ENCODE measurements at places on chromosomes 7 and 10.

DNA sequence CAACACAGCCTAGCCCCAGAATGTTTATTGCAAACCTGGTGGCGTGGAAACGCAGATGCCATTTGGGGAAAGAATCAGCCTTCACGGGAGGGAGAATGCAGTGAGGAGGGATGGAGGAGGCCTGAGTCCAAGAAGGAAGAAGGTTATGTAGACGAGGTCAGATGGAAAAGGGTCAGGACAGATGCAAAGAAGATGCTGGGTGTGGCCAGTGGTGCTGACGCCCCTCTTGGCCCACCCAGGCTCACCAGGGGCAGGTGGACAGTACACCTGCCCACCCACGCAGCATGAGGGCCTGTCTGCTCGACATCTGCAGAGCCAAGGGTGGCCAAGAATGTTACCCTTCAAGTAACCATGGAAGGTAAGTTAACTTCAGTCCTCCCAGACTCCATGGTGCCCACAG lies 40.5 kb downstream of the OAT start:
- DNase-seq: no peak

DNA sequence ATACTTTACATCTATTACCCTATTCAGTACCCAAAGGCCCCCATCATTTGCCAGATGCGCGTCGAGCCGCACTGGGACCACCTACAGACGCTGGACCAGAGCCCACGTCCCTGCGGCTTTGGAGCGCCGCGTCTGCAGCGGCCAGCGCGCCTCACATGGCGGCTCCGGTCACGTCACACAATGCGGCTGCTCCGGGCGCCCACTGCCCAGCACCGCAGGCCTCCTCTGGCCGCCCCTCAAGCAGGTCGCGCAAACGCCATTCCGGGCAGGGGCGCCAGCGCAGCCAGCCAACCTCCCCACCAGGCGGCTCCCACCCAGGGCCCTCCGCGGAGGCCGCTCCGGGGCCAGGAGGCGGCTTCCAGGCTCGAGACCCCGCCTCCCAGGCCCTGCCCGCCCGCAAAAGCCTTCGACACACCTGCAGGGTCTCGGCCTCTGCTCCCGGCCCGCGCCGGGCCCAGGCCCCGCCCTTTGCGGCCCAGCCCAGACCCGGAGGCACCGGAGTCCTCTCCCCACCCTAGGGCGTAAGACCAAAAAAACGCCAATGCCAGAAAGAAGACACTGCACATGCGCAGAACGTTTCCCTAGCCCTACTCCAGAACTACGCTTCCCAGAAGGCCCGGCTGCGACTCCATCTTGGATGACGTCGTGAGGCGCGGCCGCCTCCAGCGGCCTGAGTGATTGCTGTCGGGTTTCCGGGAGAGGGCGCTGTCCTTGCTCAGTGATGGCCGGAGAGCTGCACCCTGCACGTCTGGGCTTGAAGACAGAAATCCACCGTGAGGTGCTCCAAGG lies at the start of gene ZNF25:
Gene ZNF25, minus strand, starts transcription at position 557 of the 789 bp plus-strand sequence. CDS start 4,925 bp downstream, outside the sequence.
- DNase-seq: peak; percentile 99

GRCh38 chr10:125852487-125852886 lies 28.6 kb downstream of the DHX32 start:
- DNase-seq: no peak

DNA sequence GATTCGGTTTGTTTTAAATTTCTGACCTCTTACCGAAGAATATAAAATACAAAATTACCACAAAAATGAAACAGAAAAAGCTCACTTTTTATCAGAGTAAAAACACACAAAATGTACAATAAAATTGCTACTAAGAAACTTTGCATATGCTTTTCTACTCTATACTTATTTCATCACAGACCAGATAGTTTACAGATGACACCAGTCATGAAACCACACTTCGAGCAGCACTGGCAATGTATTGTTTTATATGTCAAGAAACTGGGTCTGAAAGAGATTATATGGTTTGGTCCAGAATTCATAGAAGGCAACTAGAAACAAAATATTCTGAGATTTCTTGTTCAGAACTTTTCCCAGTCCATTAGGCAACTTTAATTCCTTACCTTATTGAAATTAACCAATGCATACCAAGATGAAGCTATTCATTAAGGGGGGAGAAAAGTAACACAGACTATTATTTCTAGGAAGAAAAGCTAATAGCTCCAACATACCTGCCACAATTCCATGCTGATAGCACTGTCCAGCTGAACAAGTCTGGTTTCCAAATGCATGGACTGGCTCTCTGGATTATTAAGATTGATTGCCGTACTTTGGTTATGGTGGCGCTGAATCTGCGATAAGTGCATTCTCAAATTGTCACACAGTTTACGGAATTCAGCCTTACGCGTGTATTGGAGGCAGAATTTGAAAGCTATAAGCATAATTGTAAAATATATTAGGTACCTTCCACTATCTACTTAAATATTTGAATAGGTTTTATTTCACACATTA lies 10.0 kb downstream of the EIF3A start:
- no peak for DNase-seq

- DNase-seq: peak; percentile 73
Observed at GRCh38 chr7:99498546-99498944, 1.5 kb downstream of the ZNF394 start.

DNA sequence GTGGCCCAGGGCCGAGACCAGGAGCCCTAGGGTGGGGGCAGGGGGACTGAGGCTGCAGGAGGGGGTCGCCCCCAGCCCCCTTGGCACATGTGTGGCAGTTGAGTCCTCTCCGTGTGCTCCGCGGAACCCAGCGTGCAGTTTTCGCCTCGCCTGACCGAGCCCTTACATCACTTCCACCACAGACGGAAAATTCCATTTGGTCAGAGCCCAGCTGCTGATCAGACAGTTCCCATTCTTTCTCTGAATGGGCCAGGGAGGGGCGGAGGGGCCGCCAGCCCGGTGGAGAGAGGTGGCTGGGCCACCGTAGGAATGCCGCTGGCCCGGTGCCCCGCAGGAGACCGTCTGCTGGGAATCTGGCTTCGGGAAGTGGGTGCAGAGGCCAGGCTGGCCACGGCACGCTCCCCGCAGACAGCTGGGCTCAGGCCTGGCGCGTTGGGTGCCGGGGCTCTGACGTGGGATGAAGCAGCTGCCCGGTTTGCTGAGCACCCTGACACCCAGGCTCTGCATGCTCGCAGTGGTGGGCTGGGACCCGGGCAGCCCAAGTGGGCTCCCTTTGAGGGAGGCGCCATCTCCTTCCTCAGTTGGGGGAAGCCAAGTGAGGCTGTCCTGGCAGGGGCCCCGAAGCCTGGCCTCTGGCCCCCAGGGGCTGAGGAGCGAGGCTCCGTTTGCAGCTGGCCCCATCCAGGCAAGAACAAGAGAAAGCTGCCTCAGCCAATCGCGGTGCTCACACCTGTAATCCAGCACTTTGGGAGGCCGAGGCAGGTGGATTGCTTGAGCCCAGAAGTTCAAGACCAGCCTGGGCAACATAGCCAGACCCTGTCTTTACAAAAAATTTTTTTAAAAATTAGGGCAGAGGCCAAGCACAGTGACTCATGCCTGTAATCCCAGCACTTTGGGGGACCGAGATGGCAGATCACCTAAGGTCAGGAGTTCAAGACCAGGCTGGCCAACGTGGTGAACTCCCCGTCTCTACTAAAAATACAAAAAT lies 9.9 kb downstream of the TTYH3 start:
- DNase-seq: peak; percentile 90

- no peak for DNase-seq
Observed at GRCh38 chr7:35015346-35015859, 21.9 kb downstream of the DPY19L1 start.

DNA sequence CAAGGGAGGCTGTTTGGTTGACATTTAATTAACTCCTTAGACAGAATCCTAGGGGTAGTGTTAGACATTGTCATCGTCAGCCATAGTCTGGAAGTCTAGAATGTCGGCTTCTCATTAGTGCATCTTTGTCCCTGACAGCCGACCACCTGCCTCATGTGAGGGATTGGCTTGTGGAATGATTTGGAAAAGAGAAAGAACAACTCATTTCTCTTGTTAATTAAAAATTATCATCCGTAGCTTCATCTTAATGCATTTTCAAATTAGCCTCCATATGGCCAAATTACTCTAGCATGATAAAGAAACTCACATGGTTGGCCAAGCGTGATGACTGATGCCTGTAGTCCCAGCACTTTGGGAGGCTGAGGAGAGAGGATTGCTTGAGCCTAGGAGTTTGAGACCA lies 97.7 kb upstream of the PARD3 start:
- DNase-seq: peak; percentile 1

DNA sequence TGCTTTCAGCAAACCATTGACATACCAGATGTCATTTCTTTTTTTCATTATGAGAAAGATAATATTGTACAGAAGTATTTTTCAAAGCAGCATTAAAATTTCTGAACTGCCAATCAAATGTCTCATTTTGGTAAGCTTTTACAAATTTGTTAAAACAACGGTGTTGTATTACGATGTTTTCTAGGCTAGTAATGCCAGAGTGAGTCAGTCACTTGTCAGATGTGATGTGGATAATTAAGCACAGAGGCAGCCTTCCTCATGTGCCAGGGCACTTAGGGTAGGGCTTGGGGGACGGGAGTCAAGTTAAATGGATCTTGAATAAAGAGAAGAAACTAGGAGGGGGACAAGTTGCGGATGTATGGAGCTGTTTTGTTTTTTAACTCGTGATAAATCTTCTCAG lies 10.1 kb downstream of the PSTK start:
- no peak for DNase-seq

DNA sequence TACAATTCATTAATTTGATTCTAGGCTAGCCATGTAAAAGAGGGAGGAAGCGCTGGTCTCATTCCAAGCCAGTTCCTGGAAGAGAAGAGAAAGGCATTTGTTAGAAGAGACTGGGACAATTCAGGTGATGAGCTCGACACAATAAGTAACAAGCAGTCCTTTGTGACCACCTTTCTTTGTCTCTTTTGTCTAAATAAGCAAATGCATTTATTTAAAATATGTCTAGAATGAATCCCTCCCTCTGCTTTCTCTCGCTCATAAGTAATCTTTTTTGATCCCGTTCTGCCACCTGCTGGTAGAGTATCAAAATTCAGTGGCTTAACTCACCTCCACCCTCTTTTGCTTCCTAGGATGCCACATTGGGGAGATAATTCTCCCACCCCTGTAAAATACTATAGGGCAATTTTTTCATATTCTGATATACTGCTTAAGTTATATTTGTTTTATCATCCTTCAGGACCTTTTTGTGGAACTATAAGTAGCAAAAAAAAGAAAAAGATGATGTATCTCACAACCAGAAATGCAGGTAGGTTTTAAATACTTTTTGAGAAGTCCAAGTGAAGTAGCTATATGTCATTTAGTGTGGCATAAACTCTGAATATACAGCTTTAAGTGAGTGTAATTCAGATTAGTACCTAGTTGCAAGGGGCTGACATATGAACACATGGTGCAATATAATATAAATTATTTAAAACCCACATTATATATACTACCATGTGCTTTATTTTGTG lies 91.5 kb downstream of the GSDME start:
- no peak for DNase-seq

GRCh38 chr10:8726084-8726778 lies 671.7 kb downstream of the GATA3 start:
- no peak for DNase-seq

- no peak for DNase-seq
Observed at GRCh38 chr10:82910301-82910700, 1035.3 kb downstream of the NRG3 start.

- no peak for DNase-seq
Observed at GRCh38 chr7:29483219-29484104, 80.2 kb upstream of the PRR15 start.

GRCh38 chr7:44062180-44062902 lies 3.0 kb downstream of the PGAM2 start:
- DNase-seq: peak; percentile 76

DNA sequence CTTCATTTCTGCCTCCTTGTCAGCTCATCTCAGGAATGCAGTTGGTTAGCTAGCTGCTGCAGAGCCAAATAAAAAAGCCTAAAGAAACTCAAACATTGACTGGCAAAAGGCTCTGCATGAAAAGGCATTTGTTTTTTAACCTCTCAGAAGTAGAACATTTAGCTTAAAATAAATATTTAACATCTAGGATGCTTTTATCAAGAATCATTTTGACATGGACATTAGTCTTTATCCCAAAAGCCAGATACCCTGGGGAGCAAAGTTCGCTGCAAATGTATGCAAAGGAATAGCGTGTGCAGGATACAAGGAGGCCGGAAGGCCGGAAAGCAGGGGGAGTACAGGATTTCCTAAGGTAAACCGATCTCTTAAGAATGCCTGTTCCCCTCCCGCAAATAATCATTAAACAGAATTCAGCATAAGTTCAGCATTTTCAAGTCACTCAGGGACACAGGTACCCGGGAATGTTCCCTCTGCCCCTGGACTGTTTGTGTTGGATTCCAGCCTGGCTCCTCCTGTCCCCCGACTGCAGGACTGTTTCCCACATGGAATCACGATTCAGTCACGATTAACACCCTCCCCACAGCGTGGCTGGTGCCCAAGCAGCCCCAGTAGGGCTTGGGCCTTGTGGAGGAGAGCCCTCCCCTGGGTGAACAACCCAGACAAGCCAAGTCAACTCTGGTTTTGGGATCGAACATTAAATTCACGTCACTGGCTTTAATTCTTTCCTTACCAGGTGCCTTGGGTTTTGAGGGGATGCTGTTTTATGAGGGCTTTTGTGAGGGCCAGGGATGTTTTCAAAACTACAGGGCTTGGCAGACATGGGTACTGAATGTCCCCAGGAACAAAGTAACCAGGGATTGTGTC lies 97.8 kb downstream of the HIPK2 start:
- DNase-seq: no peak

GRCh38 chr10:2700626-2701305 lies 366.6 kb upstream of the PFKP start:
- DNase-seq: no peak

DNA sequence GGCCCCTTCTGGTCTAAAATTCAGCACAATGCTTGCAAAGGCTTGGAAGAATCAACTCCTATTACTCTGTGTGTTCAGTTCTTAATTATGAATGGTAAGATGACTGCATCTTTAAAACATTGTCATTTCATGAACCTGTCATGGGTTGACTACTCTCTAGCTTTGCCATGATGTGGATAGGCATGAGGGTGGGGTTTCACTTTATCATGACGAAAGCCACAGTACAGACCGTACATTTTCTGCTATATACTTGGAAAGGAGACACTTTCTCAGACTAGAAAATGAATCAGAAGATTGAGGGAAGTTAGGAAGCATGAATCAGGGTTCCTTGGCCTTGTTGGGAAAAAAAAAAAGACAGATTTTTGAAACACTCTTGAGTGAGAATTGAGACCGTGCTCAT lies 19.7 kb upstream of the MSRB2 start:
- no peak for DNase-seq

Data from spleen (tissue), 13 donors.